ENCODE measurements at places on chromosomes 5 and 9.

- DNase-seq: no peak
Observed at GRCh38 chr5:98927242-98927988, 1.4 kb downstream of the CHD1 start.

DNA sequence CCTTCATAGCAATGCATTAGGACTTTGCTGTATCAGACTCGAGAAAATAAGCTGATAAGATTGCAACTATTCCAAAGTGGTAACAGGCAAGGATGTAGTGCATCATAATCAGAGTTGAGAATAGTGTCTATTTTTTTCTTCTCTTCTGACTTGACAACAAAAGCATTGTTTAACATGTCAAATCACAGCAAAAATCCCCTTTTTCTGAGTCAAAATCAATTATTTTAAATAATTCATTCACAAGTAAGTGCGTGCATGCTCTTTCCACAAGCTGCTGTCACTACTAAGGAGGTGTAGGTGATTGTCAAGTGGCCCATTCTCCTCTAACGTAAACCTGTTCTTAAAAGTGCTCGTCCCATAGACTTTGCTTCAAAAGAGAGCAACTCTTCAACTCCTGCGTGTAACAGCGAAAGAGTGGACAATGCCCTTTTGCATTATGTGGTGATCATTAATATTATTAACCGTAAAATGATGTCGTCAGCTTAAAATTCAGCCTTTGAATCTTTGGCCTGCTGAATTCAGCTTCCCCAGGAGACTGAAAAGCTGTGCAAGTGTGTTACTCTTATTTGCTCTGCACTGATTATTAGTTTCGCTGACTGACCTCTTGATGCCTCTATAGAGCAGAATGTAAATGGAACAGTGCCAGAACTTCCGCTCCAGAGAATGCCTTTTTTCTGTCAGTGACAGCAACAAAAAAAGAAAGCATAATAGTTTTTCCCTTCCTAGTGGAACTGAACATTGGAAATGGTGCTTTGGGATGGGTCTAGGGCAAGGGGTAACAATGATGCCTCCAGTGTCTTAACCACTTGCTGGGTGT, 680.8 kb upstream of the SEMA6A start:
- DNase-seq: no peak

- peak; percentile 66 for DNase-seq
Observed at GRCh38 chr9:35907711-35908503, 1.4 kb upstream of the SPAAR start.

DNA sequence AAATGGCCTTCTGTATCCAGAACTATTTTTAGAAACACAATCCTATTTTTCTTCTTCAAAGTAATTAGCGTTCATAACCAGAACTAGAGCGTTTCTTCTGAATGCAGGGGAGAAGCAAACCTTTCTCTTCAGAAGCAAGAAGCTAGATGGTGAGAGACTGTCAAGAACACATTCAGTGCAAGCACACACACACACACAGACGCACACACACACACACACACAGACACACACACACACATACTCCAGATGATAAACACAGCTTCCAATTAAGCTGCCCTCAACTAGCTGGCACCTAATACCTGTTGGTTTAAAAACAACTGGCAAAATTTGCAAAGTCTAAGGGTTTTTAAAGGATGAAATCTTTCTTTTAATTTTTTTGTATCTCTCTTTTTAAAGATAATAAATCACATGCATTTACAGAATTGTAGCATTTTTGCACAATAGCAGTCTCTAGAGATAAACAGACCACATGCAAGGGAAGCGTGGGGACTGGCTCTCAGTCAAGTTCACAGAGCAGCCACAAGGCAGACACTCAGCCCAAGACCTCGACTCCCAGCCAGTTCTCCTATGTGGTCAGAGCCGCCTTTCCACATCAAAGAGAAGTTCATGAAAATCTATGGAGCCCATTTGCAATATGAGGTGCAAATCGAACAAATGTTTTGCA, 138.5 kb downstream of the TTLL11 start:
- DNase-seq: peak; percentile 45

DNA sequence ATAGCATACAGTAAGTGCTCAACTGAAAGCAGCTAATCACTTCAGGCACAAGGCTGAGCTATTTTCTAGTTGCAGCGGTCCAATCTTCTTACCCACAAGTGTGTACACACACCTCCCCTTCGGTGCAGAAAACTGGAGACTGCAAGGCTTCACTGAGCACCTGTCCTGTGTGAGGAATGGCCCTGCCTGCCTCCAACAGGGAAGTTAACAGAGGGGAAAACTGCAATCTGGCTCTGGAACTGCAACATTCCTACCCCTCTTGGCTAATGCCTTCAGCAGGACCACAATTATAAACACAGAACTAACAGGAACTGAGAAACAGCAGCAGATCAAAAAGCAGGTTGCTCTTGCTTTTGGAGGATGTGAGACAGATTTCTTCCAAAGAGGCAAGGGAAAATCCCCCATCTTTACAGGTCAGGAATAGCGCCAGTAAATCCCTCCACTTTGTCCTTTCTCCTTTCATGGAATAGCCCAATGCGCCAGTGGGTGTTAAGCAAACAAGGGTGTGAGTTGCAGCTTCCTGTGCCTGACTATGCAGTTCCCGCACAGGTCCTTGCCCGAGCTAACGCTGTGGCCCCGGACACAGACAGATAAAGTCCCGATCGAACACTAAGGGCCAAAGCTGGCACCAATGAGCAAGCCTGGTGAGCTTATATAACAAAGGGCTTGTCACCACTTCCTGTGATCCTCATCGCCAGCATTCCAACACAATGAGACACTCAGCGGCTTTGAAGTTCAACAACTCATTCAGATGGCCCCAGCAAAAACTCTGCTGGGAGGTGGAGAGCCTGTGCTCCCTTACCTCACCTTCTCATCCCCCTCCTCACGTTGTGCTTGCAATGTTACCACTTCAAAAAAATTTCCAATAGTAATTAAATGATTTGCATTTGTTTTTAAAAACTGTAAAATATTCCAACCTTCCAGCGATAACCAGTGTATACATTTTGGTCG, 21.5 kb downstream of the SHB start:
- DNase-seq: no peak

GRCh38 chr5:156469636-156470035, 142.7 kb downstream of the SGCD start:
- no peak for DNase-seq

DNA sequence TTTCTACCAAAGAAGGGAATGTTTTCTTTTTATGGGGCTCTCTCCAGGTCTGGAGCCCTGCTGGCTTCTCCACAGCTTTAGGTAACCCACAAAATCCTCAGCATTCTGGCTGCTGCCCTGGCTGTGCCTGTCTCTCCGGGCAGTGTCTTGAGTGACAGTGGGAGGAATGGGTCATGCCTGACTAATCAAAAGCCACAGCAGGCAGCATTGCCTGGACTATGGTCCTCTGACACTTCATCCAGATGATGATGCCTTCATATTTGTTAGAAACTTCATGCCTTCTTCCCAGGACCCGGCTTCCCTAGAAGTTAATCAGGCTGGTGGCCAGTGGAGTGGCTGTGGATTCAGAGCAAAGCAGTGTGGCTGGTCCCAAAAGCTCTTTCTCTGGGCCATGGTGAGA, 32.2 kb upstream of the TGFBI start:
- no peak for DNase-seq

GRCh38 chr5:112165399-112165798, 253.7 kb downstream of the EPB41L4A start:
- DNase-seq: no peak

DNA sequence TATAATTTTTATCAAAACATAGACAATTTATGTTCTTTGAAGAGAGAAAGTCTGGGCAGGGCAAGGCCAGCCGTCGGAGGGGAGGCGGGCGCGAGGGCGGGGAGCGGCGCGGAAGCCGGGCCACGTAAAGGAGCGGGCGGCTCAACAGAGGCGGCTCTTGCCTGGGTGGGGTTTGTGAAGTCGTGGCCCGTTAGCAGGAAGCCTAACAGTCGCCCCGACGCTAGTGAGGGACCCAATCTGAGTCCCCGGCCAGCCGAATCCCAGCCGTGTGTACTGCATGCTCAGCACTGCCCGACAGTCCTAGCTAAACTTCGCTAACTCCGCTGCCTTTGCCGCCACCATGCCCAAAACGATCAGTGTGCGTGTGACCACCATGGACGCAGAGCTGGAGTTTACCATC, 1129.2 kb downstream of the CDH9 start:
- no peak for DNase-seq

DNA sequence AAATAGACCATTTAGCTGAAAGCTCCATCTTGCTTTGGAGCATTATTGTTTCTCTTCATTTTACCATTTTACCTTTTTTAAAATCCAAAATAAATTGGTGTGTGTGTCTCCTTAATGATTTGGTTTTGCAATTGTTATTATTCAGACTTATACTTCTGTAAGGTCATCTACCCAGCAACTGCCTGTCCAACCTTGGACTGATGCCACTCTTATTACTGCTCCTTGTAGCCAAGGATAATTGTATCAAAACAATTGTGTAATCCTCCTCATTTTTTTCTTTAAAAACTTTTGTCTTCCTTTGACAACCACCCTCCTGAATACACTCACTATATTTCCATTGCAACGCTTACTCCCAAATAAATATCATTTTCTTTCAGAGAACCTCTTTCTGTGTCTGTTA, 30.3 kb upstream of the HMGCR start:
- no peak for DNase-seq

GRCh38 chr5:113098378-113098777, 121.8 kb downstream of the DCP2 start:
- DNase-seq: no peak

DNA sequence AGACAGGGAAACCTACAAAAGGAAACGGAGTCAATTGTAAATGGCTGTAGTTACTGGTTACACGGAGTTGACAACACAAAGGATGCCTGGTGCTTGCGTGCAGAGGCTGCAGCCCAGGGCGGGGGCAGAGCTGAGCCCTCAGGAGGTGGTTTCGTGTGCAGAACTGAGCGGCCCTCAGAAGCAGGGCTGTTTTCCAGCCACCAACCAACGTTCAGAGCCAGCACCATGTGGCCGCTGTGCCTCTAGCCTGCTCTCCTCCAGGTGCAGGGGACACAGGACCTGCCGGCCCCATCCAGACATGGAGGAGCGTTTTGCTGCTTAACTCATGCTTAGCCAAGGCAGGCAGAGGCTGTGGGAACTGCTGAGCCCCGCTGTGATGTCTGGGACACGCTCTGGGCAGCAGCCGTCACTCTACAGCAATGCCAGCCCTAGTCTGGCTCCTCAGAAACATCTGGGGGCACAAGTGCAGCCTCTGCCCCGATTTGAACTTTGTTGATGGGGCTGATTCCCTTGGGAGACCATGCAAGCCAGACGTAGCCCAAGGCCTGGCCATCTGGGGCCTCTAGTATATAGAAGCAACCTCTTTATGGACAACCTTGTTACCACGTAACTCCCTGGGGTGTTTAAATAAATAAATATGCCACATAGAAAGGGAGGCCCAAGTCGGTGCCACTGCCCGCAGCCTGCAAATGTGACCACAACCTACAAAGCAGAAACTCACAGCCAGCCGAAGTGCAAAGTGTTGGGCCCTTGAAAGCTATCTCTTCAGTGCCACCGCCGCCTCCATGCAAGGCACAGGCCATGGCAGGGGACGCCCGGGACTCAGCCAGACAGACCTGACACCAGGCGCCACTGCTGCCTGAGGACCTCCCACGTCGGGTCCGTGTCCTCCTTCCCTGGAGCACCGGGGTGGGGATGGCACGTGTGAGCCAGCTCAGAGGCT, 42.1 kb downstream of the NKD2 start:
- no peak for DNase-seq

- DNase-seq: no peak
Observed at GRCh38 chr5:132714456-132715307, 22.7 kb downstream of the KIF3A start.

DNA sequence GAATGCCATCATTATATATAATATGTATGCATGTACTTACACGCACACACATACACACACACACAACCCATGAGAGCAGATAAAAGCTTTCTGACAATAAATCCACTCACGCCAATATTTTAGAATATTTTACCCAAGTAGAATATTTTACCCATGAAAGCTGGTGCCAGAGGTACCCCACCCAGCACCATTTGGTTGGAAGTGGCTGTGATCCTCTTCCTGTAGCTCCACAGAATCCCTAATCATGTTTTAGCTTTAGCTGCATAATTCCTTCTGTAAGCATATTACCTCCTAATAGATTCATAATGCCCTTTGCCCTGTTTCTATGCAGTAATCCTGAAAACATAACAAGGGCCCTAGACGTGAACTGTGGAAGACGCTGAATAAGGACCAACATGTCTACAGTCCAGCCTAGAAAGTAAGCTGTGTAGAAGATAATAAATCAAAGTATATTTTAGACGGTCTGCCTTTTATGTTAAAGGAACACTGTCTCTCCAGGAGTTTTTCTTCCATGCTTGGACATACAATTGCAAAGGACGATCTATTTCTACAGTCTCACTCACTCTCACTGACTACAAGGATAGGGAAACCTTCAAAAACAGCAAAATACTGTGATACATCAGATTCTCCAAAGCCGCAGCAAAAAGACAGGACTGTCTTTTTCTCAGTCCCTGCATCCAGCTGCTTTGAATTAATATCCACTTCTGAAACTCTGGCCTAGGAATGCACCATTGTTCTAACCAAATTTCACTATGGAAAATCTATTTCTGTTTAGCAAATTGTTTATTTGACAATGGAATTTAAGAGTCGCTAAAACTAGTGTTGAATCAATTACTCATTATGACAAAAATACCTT, 98.2 kb downstream of the USP20 start:
- DNase-seq: no peak

- peak; percentile 86 for DNase-seq
Observed at GRCh38 chr9:35905912-35906679, at the start of gene HRCT1. Gene HRCT1 (plus strand): TSS chr9:35906202. CDS start chr9:35906288, 86 bp downstream.
